DMS153 (cell line): ENCODE measurements at places on chromosomes 2 and 18.

GRCh38 chr2:183010112-183010511 lies 28.1 kb downstream of the NCKAP1 start:
- no peak for DNase-seq

DNA sequence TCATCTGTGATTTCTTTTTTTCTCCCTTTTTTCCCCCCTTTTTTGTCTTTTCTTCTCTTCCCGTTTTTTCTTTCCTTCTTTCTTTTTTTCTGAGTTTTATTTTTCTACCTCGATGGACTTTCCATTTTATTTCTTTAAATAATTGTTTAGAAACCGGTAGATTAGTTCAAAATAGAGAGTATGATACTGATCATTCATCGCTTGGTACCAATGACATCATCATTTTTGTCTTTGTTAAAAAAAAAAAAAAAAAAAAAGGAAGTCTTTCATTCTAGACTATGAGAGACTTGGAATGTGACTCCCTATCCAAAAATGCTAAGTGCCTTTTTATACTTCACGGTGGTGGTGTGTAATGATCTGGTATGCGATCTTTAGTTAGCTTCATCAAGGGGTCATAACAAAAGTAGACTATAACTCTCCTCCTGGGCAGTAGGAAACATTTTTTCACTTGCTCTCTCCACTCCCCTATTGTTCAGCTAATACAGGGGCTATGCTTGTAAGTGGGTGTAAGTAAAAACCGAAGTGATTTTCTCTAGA lies 1517.5 kb upstream of the ZEB2 start:
- DNase-seq = no peak

GRCh38 chr2:136874258-136874657 lies 108.9 kb downstream of the THSD7B start:
- DNase-seq = no peak

DNA sequence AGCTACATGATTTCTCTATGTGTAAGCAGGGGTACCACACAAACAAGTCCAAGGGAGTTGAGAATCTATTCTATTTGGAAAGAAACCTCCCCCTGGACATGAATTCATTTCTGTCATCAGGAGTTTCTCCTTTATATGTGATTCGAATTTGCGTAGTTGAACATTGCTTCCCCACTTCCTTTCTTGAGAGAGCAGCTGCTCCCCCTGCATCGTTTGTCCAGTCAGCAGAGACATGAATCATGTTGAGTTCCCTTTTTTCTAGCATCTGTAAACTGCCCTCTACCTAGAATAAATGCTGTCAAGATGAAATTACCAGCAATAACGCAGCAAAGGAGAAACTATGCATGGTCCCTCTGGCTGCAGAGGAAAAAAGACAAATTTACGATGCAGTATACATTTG lies 73.8 kb downstream of the KIF5C start:
- DNase-seq = no peak

DNA sequence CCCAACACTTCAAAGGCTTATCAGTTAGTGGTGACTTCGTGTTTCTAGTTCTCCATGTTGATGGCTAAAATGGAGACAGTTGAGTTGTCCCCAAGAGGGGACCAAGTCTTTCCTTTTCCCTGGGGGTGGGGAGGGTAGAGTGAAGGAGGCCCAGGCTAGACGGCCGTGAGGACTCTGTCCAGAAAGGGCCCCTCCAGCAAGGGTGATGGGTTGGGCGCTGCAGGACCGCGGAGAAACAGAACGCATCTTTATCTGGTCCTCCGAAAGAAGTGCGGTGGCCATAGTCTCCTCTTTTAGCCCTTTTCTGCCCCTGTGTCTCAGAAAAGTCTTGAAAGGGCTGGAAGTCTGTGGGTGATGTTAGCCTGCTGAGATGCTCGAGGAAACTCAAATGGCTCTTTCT lies 153.2 kb downstream of the GLI2 start:
- DNase-seq = no peak

DNA sequence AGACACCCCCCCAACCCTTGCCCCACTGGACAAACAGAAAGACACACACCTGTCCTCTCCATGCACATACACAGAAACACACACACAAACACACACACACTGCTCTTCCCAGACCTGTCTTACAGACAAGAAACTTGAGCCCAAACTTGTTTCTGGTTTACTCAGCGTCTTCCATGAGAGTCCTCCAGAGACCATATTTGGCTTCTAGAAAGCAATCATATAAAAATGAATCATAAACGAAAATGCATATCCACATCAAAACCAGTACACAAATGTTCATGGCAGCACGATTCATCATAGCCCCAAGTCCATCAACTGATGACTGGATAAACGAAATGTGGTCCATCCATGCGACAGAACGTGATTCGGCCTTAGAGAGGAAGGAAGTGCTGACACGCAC lies 84.2 kb upstream of the ASAP2 start:
- DNase-seq = no peak

DNA sequence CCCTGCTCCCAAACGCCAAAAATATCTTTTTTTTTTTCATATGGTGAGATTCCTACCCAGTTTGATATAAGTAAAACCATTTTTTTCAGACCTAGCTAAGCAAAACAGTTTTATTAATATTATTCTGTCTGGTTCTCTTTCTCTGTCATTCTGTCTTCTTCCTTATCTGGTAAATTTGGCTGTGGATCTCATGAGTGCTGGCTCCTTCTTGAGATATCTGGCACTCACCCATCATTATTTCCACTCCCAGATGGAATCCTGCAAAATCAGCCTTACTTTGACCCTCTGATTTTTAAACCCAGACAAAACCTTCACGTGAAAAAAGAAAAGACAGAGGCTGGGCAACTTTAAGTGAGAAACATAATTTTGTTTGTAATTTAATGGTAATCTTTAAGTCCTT lies 373.6 kb downstream of the NYAP2 start:
- no peak for DNase-seq

DNA sequence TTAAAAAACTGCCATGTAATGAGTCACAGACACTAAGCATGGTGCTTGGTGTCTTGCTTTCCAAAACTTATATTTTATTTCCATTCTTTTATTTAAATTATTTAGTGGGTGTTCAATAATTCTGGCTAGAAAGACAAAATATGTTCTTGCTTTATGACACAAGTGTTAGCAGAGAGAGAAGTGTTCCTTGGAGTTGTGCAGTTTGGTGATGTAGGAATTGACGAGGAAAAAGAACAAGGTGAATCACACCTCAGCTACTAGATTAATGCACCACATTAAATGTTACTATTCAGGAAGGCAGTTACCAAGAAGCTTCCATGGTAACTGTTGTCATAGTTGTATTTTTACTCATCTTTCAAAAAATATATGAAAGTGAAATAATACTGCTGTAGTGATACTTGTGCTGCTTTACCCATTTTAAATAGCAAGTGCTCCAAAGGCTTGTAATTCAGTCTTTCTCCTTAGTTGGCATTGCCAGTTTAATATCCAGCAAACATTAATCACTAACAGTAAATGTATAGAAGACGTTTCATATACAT lies 28.3 kb downstream of the ADAM23 start:
- no peak for DNase-seq

DNA sequence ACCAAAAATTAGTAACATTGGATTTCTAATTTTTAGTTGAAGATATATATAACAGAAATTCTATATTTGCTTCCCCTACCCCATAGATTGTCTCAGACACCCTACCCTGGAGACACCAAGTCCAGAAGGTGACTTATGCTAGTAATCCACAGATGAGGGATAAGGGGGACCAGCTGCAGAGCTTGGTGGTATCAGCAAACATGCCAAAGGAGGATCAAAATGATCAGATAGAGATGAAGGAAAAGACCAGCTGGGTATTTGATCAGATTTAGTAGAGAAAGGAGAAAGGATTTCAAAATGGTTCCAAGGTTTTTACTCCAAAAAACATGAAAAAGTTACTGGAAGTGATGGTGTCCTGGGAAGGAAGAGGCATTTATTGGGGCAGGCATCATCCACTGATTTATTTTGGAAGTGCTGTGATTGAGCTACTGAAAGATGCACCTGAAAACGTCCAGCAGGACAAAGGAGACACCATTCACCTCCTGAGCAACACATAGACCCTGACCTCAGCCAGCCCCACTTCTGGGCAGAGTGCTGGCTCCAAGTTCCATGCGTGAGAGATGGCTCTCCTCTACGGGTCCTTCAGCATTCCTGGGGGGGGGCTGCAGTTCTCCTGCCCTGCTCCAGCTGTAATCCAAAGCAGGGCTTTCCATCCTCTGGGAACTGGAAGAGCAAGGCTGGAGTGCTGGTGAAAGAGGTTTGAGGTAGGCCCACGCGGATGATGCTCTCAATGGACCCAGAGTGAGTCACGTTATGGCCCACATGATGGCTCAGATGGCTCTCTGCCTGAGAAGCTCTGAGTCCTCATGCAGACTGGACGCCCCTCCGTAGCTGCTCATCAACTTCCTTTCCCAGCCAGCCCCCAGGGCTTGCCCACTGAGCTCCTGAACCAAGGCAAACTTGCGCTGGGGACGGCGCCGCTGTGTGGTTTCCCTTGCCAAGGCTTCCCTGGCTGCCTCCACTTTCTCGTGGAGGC lies 3.7 kb upstream of the LRRFIP1 start:
- no peak for DNase-seq

DNA sequence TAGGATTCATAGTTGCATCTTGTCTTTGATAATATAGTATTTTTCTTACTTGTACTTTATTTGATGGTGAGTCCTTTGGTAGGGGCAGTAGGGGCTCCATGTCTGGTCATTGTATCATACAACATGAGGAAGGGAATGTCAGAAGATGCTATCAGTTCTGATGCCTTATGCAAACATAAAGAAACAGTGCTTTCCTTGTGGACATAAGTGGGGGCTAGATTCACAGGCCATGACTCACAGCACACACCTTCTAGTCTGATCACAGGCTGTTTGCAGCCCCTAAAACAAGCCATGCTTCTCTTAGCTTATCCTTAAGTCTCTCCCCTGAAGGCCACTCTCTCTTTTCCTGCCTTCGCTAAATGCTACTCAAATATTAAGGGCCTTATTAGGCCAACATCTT lies 10.7 kb upstream of the SLC14A1 start:
- no peak for DNase-seq

DNA sequence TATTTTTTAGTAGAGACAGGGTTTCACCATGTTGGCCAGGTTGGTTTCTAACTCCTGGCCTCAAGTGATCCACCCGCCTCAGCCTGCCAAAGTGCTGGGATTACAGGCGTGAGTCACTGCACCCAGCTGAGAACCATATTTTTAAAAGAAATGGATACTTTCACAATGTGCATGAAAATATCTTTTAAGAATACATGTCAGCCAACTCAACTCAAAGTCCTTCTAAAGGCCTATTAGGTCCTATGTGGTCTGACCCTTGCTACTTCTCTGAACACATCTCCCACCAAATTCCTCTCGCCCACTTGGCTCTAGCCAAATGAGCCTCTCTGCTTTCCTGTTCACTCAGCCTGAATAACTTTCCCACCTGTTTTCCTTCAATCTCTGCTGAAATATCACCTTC lies 119.6 kb downstream of the MTX2 start:
- DNase-seq = no peak

GRCh38 chr18:47978141-47978540 lies 47.7 kb upstream of the SMAD2 start:
- DNase-seq = no peak

GRCh38 chr2:24084386-24085199 lies at the start of gene TP53I3:
Gene TP53I3 (minus strand): TSS chr2:24084834. CDS start chr2:24084326, 508 bp downstream.
- peak; percentile 71 for DNase-seq

DNA sequence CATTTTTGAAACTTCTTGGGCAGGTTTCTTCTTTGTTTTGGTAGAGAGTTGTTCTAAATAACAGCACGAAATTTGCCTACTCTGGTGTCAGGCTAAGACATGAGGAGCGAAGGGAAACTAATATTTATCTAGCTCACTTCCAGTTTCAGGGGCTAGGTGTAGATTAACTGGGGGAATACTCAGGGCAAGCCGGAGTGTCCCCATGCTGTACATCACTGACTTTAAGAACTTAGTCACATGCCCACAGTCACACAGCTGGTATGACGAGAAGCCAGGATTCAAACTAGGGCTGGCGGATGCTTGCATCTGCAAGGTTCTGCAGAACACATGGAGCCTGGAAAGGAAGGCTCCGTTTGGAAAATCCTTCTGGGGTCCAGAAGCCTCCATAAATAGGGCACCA lies 133.3 kb downstream of the ALPK2 start:
- no peak for DNase-seq

GRCh38 chr2:142997231-142997630 lies 119.8 kb downstream of the KYNU start:
- no peak for DNase-seq
